Amniotic epithelial cell (primary cell): ENCODE measurements at places on chromosomes 5 and 9.

DNA sequence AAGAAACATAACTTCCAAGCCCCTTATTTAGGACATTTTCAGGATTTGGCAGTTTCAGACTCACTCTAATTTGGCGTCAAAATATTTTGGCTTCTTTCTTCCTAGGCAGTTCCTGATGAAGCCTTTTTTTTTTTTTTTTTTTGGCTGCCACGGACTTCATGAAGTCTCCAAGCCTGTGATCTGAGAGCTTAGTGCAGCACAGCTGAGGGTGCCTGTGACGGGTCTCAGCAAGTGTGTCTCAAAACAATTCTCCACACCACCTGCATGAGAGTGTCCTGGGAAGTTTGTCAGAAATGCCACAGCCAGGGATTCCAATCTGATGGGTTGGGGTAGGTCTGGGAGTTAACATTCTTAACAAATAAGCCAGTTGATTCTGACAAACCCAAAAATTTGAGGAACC is 6.0 kb upstream of the ESM1 start:
- DNase-seq: no peak

GRCh38 chr5:15384581-15384980 is 115.4 kb upstream of the FBXL7 start:
- no peak for DNase-seq

DNA sequence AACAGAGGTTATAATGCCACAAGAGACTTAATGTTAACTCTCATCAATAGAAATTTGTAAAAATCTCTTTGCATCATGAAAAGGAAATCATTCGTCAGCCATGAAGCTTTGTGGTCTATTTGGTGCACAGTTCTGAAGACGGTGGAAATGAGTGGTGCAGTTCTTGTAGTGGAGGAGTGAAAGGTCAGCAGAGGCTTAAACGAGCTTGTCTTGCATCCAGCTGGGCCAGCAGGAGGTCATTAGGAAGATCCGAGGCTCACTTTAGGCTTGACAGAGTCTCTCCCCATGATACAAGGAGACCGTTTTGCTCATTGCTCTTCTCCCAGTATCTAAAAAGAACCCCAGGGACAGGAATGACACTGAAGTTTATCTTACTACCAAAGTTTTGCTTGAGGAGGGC is 440.8 kb downstream of the BNC2 start:
- DNase-seq: peak; percentile 58

DNA sequence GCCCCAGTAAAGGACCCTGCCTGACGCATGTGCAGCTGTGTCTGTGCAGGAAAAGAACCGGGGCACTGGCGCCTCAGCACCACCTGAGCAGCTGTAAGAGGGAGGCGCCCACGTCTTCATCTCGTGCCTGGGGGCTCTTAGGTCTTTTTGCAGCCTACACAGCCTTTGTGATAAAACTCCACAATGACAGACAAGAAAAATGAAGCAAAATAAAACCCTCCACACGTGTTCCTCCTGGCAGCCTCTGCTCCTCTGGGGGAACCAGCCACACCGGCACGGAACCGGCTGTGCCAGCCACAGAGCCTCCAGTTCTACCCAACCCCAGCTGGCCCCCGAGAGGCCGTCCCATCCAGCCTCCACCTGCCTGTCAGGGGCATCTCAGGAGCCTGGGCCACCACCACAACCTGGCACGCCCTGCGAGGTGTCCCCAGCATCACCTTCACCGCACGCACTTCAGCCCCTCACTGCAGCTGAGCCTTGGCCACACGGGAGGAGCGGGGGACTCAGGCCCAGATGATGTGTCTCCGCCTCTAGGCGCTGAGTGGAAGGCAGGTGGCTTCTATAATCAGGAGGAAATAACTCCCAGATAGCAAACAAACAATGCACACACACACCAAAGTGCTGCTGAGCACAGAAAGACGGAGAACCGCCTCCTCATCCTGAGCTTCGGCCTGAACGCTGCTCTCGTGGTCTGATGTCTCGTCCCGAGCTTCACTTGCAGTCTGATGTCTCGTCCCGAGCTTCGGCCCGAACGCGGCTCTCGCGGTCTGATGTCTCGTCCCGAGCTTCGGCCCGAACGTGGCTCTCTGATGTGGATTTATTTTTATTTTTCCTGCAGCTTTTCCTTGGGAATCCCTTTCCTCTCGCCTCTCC is 28.6 kb upstream of the NSMF start:
- DNase-seq: no peak

GRCh38 chr5:170974461-170974860 is 112.6 kb downstream of the RANBP17 start:
- DNase-seq: no peak
